Activated CD4-positive, alpha-beta memory T cell treated with anti-CD3 and anti-CD28 coated beads, Interleukin-2, amount 10 ng/mL, durations not matched to agents 7 days and 5 days (primary cell): ENCODE measurements at places on chromosomes 5 and 9. TPM values are rescaled to one million over a fixed set of nuclear protein-coding genes. Genes with fewer than 3 reads are reported as not detected.

Gene DBN1
- total RNA-seq = 5.0 TPM

Gene SLC36A2
- total RNA-seq = not detected

Gene LRRTM2
- not detected for total RNA-seq

Gene CDH9
- total RNA-seq = not detected

Gene NUTM2G
- not detected for total RNA-seq

Gene TOR4A
- 23.2 TPM for total RNA-seq

Gene FAM169A
- total RNA-seq = 4.6 TPM

Gene SLC6A18
- not detected for total RNA-seq

Gene IFNA13
- not detected for total RNA-seq

Gene PCDHGB2
- total RNA-seq = 0.23 TPM

Gene FGFR4
- 0.53 TPM for total RNA-seq

Gene SMIM33
- total RNA-seq = 2.3 TPM

Gene WDR70
- 26.9 TPM for total RNA-seq

Gene PFN3
- total RNA-seq = not detected

Gene CER1
- total RNA-seq = not detected

Gene CDH18
- total RNA-seq = not detected

Gene ZNF608
- not detected for total RNA-seq

Gene CCDC192
- total RNA-seq = not detected

Gene AGXT2
- not detected for total RNA-seq

Gene SH3GL2
- not detected for total RNA-seq

Gene SLC34A3
- total RNA-seq = not detected

Gene FKBP15
- 34.9 TPM for total RNA-seq

Gene IRX1
- total RNA-seq = not detected

Gene TSSK1B
- not detected for total RNA-seq

Gene SOX30
- 0.18 TPM for total RNA-seq

Gene OLFM1
- not detected for total RNA-seq

Gene DEPDC1B
- total RNA-seq = 39.0 TPM

Gene CERCAM
- 1.3 TPM for total RNA-seq

Gene AQP7
- total RNA-seq = 0.40 TPM

Gene GPR21
- total RNA-seq = 0.58 TPM

Gene FGF10
- not detected for total RNA-seq

Gene ELAVL2
- total RNA-seq = not detected
